Stimulated activated CD8-positive, alpha-beta memory T cell treated with anti-CD3 and anti-CD28 coated beads, Interleukin-2, amount 100 ng/mL, for 1 hour (primary cell): ENCODE measurements at places on chromosomes 7 and 10.

GRCh38 chr7:90250601-90251303 is 5.8 kb downstream of the CFAP69 start:
- no peak for DNase-seq

DNA sequence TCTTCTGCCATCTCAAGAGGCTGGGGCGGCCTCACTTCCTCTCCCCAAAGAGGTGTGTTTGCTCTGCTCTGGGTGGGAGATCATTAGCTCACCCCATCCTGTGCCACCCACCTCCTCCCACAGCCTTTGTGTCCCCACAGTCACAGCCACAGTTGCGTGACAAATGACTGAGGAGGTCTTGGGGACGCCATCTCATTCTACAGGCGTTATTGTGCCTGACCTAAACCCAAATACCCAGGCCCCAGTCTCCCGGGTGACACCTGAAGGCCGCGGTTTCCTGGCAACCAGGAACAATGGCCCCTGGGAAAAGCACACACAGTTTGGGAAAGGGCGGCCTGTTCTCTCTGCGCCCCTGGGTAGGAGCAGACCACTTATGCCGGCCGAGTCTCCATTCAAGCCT is 51.6 kb downstream of the SLIT1 start:
- DNase-seq = no peak

GRCh38 chr7:91248996-91249395 is 15.2 kb upstream of the FZD1 start:
- DNase-seq = no peak

- DNase-seq = no peak
These were observed 203.9 kb downstream of the NXPH1 start for GRCh38 chr7:8637322-8637721.

DNA sequence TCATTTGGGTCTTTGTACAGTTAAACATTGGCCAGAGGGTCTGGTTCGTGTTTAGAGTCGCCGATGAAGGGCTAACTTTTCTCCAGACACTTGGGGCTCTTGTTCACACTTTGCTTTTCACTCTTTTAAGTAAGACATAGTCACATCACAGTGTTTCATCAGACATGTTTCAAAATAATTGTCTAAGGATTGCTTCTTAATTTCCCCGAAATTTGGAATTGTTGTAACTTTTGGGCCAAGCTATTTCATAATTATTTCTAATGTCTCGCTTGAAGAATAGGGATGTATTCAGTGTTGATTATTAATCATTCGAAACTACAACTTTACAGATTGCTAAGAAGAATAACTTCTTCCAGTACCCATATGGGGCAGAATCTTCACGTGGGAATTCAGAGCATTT is 92.8 kb downstream of the TCF7L2 start:
- no peak for DNase-seq

DNA sequence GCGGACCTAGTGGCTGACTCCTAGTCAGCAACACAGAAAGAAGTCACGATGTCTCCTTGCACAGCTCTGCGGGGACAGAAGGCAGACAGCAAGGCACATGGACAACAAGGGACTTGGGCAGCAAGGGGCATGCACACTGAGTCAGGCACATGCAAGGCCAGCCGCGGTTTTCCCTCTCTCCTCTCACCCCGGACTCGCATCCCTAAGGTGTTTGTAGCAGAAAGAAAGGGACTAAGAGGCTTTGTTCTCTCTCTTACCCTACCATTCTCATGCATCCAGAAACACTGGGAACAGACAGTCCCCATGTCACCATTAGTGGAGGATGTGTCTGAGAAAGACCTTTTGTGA is 193.3 kb upstream of the PHF14 start:
- no peak for DNase-seq

GRCh38 chr10:15245530-15245929 is 77.0 kb upstream of the NMT2 start:
- DNase-seq = no peak

DNA sequence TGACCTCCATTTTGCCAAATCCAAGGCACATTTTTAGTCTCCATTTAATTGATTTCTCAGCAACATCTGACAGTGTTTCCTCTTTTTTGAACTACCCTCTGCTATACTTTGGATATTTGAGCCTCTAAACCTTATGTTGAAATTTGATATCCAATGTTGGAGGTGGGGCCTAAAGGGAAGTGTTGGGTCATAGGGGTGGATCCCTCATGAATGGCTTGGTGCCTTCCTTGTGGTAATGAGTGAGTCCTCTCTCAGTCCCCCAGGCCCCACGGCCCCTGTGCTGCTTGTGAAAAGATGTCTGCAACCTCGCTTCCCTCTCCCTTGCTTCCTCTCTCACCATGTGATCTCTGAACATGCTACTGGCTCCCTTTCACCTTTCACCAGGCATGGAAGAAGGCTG is 96.8 kb upstream of the DGKB start:
- no peak for DNase-seq

- DNase-seq = no peak
These were observed 650 bp downstream of the UBE2D1 start for GRCh38 chr10:58335306-58336005.

DNA sequence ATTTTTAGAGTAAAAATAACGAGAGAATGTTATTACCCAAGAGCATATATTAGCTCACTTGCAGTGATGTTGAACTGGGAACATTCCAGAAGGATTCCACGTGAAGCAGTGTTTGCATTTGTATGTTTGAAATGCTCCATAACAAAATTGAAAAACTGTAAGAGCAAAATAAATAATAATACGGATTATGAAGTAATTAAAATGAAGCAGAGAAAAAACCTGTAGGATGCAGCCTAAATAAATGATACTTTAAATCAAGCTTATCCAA is 203.3 kb downstream of the BAMBI start:
- no peak for DNase-seq

GRCh38 chr7:22726907-22727713 is at the start of gene IL6:
TSS of gene IL6 (plus strand) at chr7:22727200. CDS start at chr7:22727263, 63 bp downstream.
- DNase-seq = no peak

GRCh38 chr7:100604976-100605911 is 3.1 kb downstream of the PCOLCE start:
- no peak for DNase-seq

GRCh38 chr10:84407388-84408049 is 79.1 kb downstream of the CCSER2 start:
- DNase-seq = no peak

DNA sequence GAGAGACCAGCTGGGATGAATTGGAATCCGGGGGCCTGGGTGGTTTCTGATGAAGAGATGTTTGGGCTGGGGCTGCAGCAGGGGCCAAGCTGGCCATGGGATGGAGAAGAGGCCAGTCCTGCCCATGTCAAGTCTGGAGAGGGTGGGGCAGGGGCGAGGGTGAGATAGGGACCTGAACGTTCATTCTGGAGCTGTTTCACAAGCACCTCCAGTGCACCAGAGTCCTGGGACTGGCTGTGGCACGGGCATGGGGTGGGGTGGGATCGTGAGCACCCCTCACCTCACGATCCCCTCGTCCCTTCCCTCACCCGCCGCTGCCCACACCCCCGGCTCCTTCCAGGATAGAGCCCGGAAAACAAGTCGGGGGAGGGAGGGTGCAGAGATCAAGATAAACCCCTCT is 25.8 kb upstream of the PSMG3 start:
- no peak for DNase-seq

DNA sequence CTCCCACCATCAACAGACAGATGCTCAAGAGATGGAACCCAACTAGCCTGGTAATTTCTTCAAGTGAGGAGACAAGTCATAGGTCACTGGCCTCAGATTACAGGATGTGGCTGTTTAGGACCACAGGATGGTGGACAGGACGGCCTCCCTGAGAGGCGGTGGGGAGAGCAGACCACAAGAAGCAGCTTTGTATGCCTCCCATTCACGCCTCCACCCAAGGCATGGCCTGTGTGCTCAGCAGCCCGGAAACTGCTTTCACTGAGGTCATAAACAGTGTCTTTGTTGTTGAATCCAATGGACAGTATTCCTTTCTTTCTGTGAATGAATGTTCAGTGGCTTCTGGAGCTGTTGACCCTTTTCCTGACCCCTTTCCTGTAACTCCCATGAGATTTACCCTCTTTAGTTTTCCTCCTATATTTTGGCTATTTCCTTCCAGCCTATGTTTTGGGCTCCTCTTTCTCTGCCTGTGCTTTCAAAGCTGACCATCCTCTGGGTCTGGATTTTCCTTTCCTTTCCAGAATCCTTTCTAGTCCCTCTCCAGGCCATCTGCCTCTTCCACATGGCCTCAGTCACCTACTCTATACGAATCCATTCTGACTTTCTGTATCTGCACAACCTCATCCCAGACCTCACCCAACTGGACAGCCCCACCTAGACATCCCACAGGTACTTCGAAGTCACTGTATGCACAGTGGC is 32.4 kb upstream of the INPP5F start:
- DNase-seq = no peak

- DNase-seq = no peak
These were observed 129.8 kb upstream of the SH2B2 start for GRCh38 chr7:102156867-102157266.

DNA sequence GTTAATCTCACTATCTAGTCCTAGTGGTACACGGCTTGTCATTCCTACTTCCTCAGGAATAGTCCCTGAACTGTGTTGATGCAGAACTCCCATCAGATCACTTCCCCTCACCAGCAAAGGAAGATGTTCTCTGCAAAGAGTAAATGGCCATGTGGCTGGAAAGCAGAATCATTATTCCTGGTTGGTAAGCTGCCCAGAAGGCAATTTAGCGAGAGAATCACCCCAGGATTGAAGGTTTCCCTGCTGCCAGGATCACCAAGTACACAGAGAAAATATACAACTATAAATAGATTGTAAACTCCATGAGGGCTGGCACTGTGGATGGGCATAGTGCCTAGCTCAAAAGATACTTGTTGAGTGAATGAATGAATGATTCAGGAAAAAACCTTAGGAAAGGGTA is 115.0 kb downstream of the GFRA1 start:
- no peak for DNase-seq
